HS-27A (cell line): ENCODE measurements at places on chromosomes 11 and 22.

DNA sequence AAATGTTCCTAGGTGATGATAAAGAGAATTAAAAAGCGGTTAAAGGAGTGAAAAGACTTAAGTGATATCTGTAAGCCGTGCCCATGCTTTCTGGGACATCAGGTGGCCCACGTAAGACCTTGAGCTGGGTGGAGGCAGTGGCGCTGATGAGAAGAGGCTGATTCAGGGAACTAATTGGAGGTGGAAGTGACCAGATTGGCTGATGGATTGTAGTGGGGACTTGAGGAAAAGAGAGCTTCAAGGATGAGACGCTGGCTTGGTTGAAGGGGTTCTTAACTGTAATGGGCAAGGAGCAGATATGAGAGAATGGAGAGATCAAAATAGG is 69.1 kb upstream of the EP300 start:
- no peak for DNase-seq

DNA sequence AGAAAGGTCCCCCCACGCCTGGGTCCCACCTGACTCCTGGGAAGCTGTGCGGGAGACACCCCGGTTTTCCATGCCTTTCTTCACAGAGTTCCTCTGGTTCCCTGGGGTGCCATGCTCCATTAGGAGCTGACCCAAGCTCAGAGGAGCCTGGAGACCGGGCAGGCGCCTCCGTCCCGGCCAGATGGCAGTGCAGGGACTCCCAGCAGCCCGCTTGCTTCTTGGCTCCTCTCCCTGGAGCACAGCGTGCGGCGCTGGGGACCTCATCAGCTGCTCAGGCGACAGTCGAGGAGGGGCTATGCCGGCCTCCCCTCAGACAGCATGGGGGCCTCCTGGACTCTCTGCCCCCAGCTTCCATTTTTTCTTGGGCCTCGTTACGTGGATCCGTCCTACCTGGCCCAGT is 13.1 kb upstream of the TTLL12 start:
- DNase-seq: no peak

GRCh38 chr11:118640332-118641154 is 33.1 kb downstream of the PHLDB1 start:
- DNase-seq: no peak

DNA sequence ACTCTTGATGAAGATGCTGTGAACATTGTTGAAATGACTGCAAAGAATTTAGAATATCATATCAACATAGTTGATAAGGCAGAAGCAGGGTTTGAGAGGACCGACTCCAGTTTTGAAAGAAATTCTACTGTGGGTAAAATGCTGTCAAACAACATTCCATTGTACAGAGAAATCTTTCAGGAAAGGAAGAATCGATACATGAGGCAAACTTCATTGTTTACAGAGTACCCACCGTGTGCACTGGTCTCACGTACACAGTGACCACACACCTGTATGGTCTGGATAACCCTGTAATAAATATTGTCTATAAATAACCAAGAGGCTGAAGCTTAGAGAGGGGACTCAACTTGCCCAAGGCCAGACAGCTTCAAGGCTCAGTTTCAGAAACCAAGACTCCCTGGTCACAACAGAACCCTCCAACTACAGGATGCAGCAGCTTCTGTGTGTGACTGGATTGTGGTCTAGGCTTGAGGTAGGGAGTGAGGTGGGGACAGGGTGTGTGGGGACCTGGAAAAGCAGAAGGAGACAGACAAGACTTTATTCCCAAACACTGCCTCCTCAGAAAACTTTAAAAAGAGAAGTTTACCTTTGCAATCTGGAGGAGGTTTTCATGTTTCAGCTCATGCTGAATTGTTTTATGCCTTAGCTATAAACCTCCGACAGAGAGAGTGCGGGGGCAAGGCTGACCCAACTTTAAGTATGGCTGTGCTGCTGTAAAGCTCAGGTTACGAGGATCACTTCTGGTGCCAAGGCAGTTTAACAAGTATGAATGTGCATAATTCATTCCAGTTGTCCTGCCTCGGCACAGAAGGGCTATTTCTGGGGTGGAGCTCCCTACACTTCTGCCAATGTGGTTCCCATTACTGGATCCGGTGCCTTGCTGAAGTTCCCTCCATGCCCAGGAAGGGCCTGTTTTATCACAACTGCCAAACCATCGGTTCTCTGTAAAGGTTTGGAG is 372.6 kb upstream of the NARS2 start:
- DNase-seq: no peak

DNA sequence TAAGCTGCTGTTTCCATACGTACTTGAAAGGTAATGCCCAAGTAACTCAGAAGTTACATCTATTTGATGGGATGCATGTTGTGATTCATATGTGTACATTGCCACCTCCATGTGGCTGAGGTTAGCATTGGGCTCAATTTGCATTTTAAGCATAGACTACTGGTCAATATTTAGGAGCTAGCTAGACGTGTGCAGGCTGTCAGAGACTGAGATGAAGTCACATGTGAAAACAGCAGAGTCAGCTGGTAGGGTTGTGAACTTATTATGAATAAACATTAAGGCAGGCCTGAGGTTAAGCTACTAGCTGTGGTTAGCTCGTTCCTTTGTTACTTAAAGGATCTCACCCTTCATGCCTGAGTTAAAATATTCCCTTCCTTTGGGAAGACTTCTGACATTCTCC is 114.5 kb upstream of the MTNR1B start:
- no peak for DNase-seq

GRCh38 chr22:23837911-23838680 is 710 bp downstream of the DERL3 start:
- DNase-seq: no peak

- DNase-seq: no peak
Measured at GRCh38 chr11:93603225-93604007, 58.1 kb upstream of the CEP295 start.

DNA sequence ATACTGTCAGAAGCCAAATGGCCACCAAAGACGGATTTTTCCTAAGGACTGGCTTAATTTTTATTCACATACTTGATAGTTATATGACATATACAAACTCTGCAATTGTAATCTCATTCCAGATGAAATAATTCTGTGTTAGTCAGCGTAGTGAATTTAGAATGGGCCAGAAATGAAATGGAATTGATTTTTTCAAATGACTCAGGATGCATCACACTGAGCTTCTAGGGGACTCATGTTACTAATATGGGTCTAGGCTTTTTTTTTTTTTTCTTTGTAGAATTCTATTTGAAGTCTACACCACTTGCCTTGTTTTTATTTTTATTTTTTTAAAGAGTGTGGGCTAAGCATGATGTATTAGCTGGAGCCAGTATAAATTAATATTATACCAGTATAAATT is 62.7 kb downstream of the SPECC1L start:
- peak; percentile 48 for DNase-seq

DNA sequence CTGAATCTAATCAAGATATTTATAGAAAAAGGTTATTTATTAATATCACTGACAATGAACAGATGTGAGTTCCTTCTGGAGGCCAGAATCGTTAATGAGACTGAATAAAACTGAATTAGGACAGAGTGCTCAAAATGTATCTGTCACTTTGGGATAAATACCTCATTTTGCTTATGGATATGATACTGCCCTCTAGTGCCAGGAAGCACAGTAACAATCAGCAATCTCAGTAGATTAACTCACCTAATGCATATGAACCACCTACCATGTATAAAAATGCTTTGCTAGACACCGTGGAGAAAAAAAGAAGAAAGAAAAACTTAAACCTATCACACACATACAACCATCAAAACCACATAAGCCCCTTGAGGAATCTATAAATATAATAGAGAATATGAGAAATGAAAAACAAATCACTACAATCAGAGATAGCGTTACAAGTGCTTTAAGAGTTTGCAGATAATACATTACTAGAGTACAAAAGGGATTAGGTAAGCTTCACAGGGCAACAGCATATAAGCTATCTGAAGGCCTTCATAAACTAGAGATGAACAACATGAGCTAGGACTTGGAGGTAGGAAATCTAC is 117.4 kb downstream of the SGSM3 start:
- no peak for DNase-seq

- DNase-seq: no peak
Measured at GRCh38 chr11:69686856-69687255, 11.7 kb upstream of the LTO1 start.

DNA sequence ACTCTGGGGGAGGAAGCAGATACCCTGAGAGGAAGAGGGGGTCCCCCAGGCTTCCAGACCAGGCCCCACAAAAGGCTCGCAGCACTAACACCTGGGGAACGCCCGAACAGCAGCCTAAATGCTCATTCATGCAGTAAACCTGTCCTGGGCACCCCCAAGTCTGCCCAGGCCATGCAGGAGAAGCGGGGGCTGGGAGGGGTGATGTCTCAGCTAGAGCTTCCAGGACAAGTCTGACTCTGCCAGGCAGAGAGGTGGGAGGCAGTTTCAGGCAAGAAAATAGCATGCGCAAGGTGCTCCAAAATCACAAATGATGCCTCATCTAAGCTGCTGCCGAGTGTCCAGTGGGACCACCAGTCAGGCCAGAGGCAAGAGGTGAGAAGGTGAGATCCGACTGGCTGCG is 14.6 kb downstream of the CABP7 start:
- DNase-seq: no peak

GRCh38 chr11:18907391-18907790 is 31.8 kb downstream of the MRGPRX1 start:
- no peak for DNase-seq

DNA sequence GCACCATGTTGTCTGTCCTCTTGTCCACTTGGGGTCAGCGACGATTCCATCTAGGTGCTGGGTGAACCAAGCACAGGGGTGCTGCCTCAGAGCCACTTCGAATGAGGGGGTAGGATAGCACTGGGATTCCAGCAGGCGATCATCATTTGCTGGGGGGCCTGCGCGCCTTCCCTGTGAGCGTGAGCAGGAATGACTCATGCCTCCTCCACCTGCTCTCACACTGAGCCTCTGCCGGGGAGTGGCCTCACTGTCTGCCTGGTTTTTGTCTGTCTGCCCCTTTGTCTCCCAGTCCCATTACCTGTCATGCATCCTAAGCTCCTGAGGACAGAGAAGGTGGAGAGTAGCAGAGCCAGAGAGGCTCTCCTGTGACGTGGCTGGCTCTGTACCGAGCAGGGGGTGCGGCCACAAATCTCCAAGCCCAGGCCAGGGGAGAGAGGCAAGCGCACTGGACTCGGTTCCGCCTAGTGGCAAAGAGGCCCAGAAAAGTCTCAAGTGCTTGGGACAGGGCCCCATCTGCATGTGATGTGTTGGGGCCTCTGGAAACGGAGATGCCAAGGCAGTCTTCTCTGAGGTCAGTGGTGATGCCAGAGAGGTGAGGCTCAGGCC is 30.8 kb downstream of the RSPH14 start:
- no peak for DNase-seq

DNA sequence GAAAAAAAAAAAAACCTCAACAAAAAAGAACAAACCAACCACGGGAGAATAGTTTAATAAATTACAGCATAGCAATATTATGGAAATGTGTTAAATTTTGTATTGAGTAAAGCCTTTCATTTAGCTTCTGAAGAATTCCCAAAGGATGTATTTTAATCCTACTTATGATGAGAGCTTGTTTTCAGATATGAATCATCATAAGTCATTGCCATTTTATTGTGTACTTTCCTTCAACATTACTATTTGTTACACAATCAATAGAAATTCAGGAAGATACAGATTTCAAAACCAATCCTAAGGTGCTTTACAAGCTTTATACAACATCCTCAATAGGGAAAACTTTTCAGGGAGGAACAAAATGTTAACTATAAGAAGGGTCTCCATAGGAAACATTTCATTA is 200.6 kb upstream of the CTSC start:
- no peak for DNase-seq

DNA sequence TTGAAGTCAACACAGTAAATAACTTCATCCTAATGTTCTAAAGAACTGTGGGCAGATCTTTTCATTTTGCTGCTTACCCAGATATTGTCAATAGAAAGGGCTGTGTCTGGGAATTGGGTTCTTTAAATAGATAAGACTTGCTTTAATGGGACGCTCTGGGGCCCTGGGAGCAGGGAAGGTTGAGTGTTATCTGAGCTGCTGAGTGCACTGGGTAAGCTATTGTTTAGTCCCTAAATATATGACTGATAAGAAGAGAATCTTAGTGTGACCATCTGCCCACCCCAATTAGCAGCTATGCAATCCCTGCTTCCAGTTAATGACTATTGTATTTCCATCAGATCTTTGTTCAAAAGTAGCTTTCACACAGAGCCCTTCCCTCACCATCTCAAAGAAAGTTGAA is 44.4 kb downstream of the ARHGAP42 start:
- DNase-seq: no peak

GRCh38 chr11:72813740-72814285 is 398 bp upstream of the ATG16L2 start:
- DNase-seq: no peak

- no peak for DNase-seq
Measured at GRCh38 chr11:72191961-72192381, at the start of gene FOLR1. Gene FOLR1, plus strand, starts transcription at chr11:72192140. Its CDS starts 34 bp downstream, at chr11:72192174.

GRCh38 chr11:15577519-15577918 is 462.8 kb downstream of the INSC start:
- DNase-seq: no peak

DNA sequence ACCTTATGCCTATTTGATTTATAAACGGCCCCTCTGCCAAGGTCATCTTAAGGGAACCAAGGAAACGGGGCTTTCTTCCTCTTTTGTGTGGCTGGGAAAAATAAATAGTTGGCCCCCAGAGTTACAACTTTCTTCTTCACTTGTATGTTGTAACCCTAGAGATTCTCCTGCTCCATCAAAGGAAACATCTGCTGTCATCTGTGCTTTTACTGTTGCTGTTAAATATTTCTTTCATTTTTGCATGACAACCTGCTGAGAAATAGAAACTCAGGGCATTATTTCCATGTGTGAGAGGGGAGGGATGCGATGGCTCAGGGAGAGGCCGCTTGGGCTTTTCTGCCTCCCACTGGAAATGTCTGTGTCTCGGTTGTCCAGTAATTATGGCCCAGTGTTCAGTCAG is 21.8 kb upstream of the CDC42EP2 start:
- no peak for DNase-seq

DNA sequence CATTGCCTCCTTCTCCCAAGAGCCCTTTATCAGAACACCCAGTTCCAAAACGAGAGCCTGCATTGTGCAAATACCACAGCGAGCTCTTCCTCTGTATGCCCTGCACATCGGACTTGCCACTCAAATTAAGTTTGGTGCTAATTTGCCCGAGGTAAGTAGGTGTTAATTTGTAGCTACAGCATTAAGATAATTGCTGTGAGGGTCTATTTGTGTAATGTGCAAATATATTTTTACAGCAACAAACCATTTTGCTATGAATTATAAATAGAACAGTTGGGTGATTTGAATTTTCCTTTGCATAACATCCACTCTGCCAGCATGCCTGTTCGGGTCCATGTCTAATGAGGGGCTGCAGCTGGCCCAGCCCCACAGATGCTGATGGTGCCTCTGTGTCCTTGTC is 8.1 kb downstream of the ARHGAP8 start:
- no peak for DNase-seq
